ENCODE measurements at places on chromosomes 12 and 14.

GRCh38 chr14:71301611-71302010 is 394.4 kb downstream of the PCNX1 start:
- DNase-seq, result no peak

- peak; percentile 69 for DNase-seq
Observed at GRCh38 chr14:74804219-74804825, 41.2 kb downstream of the YLPM1 start.

DNA sequence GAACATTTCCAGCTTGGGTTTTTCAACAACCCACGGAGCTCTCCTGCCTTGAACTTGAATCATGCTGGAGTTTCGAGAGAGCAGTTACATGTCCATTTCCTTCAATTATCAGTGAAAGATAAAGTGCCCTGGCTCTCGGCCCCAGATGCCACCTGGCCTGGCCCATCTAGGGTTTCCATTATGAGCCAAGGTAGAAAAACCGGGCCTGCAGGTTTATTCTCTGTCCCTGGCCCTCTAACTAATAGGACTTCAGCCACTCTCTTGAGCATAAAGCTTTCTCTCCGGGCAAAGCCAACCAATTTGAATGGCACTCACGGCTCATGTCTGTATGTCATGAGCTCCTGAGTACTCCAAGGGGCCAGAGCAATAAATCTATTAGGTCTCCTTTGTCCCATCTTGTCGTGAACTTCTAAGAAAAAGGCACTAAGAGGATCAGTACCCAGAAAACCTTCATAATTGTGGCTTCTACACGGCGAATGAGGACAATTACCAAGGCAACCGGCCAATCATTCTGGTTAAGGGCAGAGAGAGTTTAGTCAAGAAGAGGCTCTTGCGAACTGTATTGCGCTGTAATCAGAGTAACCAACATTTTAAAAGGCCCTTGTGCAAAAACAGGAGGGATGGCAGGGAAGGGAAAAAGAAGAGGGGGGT is 392.3 kb downstream of the MED13L start:
- no peak for DNase-seq

DNA sequence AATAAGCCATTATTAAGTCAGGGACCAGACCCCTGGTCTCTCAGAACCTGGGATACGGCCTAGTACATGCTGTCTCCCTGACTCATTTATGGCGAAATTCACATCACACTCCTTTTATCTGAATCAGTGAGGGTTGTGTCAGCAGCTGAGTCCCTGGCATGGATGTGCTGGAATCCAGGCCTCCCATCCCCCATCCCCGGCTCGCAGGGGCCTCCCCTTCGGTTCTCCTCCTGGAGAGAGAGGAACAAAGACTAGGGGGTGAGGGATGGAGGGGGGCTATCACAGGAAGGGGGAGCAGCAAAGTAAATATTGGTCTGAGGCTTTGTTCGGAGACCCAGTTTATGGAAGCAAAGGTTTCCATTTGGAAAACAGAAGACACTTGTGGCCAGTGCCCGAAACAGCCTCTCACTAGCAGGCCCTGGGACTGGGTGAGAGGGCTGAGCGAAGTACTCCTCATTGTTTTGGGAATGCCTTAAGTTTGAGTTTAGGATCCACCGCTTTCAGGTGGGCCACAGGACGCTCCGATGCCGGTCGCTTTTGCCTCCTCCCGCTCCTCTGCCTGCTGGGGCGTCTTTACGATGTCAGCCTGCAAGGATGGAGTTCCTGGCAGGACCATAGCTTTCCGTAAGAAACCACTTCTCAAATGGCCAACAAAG is 145.0 kb downstream of the PRKCH start:
- DNase-seq, result peak; percentile 98

- DNase-seq, result no peak
Observed at GRCh38 chr12:104546575-104546974, 89.8 kb downstream of the CHST11 start.

GRCh38 chr14:93120517-93120916 is 4.8 kb upstream of the ITPK1 start:
- DNase-seq, result no peak

GRCh38 chr12:18192119-18192518 is 69.2 kb upstream of the PIK3C2G start:
- no peak for DNase-seq

DNA sequence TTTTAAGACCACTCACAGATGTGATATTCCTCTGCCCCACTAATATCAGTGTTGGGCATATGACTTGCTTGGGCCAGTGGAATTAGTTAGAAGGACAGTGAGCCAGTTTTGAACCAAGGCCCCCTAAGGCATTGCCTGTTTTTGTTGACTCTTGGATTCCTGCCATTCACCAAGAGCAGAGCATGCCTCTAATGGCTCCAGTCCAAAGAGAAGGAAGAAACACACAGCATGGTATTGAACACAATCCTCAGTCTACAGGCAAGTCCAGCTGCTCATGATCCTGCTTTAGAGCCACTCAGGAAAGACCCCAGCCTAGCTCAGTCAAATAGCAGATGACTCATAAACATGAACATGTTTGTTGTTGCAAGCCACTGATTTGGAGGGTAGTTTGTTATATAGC is 1201.5 kb downstream of the BCL11B start:
- DNase-seq, result no peak

All from fibroblast of the conjunctiva (primary cell).